Esophagus mucosa (tissue), 1 donor: ENCODE measurements at places on chromosomes 5 and 9.

- no peak for ATAC-seq
Measured at GRCh38 chr9:120895951-120896350, 19.0 kb upstream of the PHF19 start.

DNA sequence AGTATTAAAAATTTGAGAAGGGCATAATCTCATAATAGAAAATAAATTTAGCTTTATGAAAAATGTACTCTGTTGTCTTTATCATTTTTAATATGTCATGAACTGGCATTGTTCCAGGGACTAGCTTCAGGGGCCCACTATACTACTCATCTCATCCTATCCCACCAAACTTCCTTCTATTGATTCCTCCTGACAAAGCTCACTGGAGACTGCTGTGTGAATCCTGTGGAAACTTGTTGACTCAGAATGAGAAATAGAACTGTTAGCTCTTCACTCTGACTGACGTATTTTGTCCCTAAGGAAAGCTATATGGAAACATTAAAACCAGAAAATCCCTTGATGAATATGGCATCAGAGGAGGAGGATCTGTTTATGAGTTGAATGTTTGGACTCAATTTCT lies 29.8 kb upstream of the BNIP1 start:
- no peak for ATAC-seq

GRCh38 chr5:36459176-36460135 lies 146.9 kb upstream of the SLC1A3 start:
- peak; percentile 60 for ATAC-seq

DNA sequence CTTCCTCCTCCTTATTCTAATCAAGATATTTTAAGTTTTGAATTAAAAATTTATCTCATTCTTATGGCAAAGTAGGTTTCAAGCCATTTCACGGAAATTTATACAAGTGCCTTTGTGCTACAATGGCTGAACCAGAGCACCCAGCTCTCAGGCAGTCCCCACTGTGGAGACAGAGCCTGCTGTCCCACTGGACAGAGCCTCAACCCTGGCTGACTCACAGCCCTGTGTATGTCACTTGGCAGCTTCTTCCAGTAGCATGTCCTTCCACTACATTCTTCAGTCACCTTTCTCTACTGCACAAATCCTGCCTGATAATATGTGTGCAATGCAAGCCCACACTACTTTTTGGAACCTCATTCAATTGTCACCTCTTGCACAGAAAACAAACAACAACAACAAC lies 253.1 kb downstream of the PDE4D start:
- no peak for ATAC-seq

- ATAC-seq, result no peak
Measured at GRCh38 chr9:38339496-38339895, 53.0 kb upstream of the ALDH1B1 start.
